Activated CD4-positive, alpha-beta T cell treated with anti-CD3 and anti-CD28 coated beads, Interleukin-2, amount 10 ng/mL, durations not matched to agents 7 days and 5 days (primary cell): ENCODE measurements at places on chromosomes 2 and 18. TPM values are rescaled to one million over a fixed set of nuclear protein-coding genes. Genes with fewer than 3 reads are reported as not detected.

DNA sequence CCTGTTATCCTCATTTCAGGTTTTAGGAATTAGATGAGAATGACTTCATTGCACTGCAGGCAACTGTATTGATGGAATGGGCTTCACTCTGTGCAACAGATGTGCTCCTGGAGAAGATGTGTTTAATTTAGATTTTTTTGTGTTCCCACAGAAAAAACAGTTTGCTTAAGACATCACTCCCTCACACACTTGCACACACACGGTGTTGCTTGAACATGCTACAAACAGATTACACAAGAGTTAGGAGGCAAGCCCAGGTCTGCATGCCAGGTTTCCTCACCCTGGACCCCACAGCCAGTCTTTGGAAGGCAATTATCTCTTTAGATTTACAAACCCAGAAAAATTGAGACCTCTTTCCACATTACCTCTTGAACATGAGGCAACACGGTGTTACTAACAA, 93.7 kb upstream of the KLHL29 start:
- no peaks in the 10 kb centered on the region for H3K4me1 ChIP-seq
- no peak overlapping the region for H3K27ac ChIP-seq
- peaks cover 22% of the 10 kb centered on the region for H3K27me3 ChIP-seq
- no peaks in the 10 kb centered on the region for H3K36me3 ChIP-seq
- no peak overlapping the region for H3K4me3 ChIP-seq

- H3K27ac ChIP-seq = no peak overlapping the region
- H3K36me3 ChIP-seq = peaks cover 15% of the 10 kb centered on the region
- peak; percentile 48 for DNase-seq
- H3K27me3 ChIP-seq = no peaks in the 10 kb centered on the region
- peaks cover 41% of the 10 kb centered on the region for H3K4me1 ChIP-seq
Observed at GRCh38 chr2:42102591-42103450, 55.0 kb downstream of the PKDCC start.

GRCh38 chr2:136126021-136126420, 8.1 kb upstream of the CXCR4 start:
- H3K4me3 ChIP-seq = no peak overlapping the region
- H3K4me1 ChIP-seq = peaks cover 79% of the 10 kb centered on the region
- peaks cover 13% of the 10 kb centered on the region for H3K36me3 ChIP-seq
- H3K27ac ChIP-seq = no peak overlapping the region
- peaks cover 24% of the 10 kb centered on the region for H3K27me3 ChIP-seq

DNA sequence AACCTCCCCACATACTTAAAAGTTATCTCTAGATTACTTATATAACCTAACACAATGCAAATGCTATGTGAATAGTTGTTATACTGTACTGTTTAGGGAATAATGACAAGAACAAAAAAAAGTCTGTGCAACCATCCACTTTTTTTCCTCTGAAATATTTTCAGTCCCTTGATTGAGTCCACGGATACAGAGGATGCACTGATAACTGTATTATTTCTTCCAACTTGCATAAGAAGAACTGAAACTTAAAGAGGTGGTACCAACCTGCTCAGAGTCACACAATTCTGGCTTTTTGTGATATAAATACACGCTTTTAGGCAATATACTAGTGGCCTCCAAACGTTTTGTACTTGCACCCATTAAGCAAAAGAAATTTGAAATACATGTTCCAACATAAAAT, 1.4 kb downstream of the SMC6 start:
- peak overlapping the region; percentile 88 for H3K27ac ChIP-seq
- peaks cover 14% of the 10 kb centered on the region for H3K36me3 ChIP-seq
- no peak for DNase-seq
- peak overlapping the region; percentile 88 for H3K4me3 ChIP-seq

DNA sequence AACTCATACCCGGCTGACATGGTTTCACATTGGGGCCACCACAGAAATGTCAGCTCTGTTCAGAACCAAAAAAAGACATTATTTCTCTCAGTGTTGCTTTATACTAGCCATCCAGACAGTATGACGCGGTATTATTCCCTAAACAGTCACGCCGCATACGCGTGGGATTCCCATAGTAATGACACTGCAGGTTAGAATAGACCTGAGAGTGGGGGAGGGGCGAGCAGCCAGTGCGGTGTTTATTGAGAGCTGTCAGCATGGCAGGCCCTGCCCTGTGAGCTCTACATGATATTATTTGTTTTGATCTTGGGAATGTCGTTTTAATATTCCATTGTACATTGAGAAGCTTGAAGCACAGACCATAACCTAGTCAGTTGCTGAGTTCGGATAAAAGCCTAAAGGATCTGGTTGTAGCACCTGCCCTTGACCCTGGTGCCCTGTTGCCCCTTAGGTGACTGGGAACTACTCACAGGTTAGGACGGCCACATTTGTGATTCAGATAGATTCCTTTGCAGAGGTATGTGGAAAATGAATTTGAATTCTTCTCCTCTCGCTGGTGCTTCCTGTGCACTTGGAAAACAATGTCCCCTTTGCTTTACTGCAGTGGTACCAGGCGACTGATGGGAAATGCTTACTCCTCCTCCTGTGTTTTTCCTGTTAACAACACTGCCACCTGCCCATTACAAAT, 150.1 kb downstream of the ARHGAP28 start:
- H3K4me3 ChIP-seq = no peak overlapping the region
- H3K27ac ChIP-seq = no peak overlapping the region
- DNase-seq = no peak
- no peaks in the 10 kb centered on the region for H3K36me3 ChIP-seq
- no peaks in the 10 kb centered on the region for H3K27me3 ChIP-seq

GRCh38 chr2:68222287-68222686, 30.0 kb downstream of the PPP3R1 start:
- no peak overlapping the region for H3K4me3 ChIP-seq
- peaks cover 27% of the 10 kb centered on the region for H3K36me3 ChIP-seq
- H3K4me1 ChIP-seq = peaks cover 71% of the 10 kb centered on the region

GRCh38 chr2:28071221-28071620, 180.7 kb downstream of the BABAM2 start:
- H3K4me1 ChIP-seq = no peaks in the 10 kb centered on the region
- no peaks in the 10 kb centered on the region for H3K36me3 ChIP-seq
- H3K4me3 ChIP-seq = no peak overlapping the region
- DNase-seq = no peak

DNA sequence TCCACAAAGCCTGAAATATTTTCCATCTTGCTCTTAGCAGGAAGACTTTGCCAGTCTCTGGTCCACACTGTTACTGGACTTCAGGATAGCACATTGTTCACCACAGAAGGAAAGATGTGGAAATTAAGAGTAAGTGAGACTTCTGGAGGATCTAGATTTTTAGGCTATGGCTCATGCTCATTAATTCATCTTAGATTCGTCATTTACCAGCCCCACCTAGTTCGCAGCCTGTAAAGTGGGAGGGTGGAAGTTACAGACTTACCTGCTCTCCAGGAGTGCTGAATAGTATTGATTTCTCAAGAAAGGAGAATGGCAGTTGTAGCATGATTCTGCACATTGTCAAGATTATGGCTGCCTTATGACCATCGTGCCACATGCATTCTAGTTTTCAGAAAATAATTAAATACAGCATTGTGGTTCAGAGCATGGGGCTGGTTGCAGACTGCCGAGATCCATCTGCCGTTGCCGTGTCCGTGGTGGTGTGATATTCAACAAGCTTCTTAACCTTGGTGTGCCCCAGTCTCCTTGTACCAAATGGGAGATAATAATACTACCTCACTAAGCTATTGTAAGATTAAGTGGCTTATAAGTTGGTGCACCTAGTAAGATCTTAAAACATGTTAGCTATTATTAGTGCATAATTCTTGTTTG, 56.8 kb downstream of the RNF144A start:
- H3K36me3 ChIP-seq = peaks cover 83% of the 10 kb centered on the region
- no peaks in the 10 kb centered on the region for H3K27me3 ChIP-seq
- H3K27ac ChIP-seq = no peak overlapping the region
- DNase-seq = no peak

The CYP27C1 gene
- not detected for total RNA-seq

The SERPINB11 gene
- not detected for total RNA-seq

The DUSP19 gene
- 0.92 TPM for total RNA-seq
